CD4-positive, alpha-beta T cell treated with Interleukin-4 for 1 hour (primary cell): ENCODE measurements at places on chromosomes 4 and X.

GRCh38 chr4:147332091-147332490 is 148.8 kb upstream of the EDNRA start:
- DNase-seq = no peak

DNA sequence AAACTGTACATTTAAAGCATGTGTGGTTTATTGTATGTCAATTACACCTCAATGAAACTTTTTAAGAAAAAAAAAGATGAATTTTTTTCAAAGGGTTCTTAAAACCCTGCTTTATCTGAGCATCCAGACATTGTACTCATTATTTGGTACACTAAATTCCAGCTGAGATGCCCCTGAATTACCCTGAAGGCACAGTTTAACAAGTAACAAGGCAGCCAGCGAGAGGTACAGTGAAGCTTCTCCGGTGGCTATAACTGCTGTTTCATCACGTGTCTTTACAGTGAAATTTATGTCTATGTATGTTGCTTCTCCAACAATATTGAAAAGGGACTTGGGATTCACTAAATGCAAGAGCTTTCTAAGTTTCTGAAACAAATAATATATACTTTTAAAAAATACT is 15.8 kb downstream of the SLC7A11 start:
- DNase-seq = no peak

GRCh38 chr4:93960450-93960849 is 131.9 kb downstream of the ATOH1 start:
- DNase-seq = no peak

- no peak for DNase-seq
Observed at GRCh38 chr4:62450740-62451139, 1250.6 kb downstream of the ADGRL3 start.

GRCh38 chr4:88333741-88334405 is 44.8 kb upstream of the HERC6 start:
- no peak for DNase-seq

DNA sequence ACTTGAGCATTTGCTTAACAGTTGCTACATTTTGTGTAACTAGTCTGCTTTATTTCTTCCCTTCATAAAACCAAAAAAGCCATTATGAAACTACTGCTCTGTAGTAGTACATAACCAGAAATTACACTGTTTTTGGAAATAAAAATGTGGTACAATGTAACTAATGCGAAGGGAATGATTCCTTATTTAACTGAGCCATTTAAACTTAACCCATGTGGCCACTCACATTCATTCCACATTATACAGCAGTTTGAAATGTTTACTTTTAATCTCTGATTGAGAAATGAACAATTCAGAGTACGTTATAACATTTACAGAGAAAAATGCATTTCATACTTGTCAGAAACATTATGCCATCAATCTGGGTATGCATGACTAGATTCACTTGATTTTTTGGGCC is 94.2 kb downstream of the NYX start:
- DNase-seq = no peak

GRCh38 chr4:174616661-174617060 is 94.4 kb upstream of the HPGD start:
- no peak for DNase-seq
